ENCODE measurements at places on chromosomes 6 and 20.

GRCh38 chr20:41639630-41640029 is 21.5 kb upstream of the CHD6 start:
- no peak for DNase-seq

DNA sequence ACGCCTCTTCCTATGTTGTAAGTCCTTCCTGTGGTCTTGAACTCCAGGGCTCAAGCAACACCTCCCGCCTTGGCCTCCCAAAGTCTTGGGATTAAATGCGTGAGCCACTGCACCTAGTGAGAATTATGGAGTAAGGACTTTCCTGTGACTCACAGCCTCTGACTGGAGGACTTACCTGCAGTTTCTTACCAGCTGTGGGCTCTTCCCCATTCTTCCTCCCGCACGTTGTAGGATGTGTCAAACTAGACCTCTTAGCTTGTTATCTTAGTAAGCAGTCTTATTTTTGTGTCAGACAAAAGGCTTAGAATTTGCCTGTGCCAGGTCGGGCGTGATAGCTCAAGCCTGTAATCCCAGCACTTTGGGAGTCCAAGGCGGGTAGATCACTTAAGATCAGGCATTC is 30.9 kb downstream of the BAK1 start:
- DNase-seq: no peak

- DNase-seq: no peak
Measured at GRCh38 chr20:9211016-9211760, 142.3 kb downstream of the PLCB4 start.

DNA sequence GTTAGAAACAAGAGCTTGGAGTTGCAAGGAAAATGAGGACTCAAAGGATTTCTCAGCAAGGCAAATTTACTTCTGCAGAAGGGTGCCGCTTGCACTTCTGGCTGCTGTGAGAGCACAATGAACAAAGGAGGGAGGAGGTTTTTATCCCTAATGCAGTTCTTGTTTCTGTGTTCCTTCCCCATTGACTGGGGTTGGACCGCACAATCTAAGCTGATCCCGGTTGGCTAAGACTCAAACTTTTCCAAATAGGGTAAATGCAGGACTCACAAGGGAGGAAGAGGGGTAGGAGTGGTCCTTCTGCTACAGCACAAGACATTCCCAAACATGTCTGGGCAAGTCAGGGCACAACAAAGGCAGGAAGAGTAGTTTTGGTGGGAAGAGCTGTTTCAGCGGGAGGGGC is 249.6 kb upstream of the MOCS1 start:
- peak; percentile 7 for DNase-seq

GRCh38 chr6:160077526-160077925 is 44.1 kb upstream of the SLC22A1 start:
- DNase-seq: no peak

DNA sequence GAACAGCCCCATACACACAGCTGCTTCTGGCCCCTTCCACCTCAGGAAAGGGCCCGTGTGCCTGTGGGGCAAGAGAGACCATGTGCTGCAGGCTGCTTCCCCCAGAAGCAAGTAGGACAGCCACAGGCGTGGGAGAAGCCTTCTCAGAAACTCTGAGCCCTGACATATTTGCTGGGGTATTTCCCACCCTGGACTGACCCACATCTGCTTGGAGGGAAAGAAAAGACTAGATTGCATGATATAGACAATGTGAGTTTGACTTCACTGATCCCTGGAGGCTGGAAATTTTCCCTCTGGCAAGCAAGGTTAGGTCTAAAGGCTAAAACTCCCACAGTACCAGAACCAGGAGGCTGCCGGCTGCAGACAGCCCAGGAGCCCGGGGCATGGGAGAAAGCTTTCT is 213.3 kb upstream of the SSTR4 start:
- DNase-seq: no peak

DNA sequence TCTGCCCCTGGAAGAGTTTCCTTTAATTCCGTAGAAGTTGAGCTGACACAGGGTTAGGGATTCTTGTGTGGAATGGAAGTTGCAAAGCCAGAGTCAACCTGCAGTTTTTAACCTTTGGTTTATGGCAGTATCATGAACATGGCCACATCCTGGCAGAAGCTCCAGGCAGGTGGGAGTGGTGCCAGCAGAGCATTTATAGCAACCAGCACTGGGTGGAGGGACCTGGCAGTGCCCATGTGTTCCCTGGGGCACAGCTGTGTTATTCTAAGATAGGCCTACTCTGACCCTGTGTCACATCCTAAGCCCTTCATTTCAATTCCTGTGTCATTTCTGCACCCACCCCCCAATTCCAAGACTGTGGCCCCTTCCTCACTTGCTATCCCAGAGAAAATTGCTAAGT is 26.1 kb upstream of the ZNF831 start:
- DNase-seq: no peak

DNA sequence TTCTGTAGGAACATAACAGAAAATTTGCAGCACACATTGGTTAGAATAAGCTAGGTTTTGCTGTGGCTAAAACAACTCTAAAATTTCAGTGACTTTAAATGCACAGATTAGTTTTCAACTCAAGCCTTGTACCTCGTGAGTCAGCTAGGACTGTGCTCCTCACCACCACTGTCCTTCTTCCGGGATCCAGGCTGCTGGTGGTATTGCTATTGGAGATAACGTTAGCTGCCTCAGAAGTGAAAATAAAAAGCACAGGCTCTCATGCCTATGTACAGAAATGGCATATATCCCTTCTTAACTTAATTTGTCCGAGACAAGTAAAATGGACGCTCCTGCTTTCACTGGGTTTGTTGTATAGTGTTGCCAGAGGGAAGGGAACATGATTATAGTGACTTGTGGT is 931.1 kb upstream of the EYS start:
- no peak for DNase-seq

DNA sequence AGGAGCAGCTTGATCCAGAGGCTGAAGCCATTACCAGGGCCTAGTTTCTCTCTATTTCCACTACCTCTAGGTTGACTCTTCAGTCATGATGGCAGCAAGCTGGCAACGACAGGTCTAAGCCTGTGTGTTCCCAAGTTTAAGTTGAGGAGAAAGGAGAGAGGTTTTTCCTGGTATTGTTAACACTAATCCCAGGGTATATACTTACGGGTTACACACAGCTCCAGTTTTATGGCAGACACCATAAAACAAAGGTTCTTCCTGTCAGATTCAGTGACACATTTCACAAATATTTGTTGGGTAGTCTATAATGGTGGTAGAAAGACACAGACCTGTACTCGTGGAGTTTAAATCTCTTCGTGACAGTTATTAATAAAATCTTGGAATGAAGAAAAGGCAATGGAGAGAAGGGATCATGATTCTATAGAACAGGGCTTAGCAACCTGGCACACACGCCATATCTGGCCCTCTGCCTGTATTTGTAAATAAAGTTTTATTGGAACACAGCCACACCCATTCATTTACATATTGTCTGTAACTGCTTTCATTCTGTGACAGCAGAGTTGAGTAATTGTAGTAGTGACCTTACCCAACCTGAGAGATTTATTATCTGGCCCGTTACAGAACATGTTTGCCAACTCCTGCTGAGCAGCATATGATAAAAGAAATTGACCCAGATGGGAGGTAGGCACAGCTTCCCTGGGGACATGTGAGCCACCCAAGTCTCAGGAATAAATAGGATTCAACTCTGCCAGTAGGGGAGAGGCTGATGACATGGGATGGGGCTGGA is 323.3 kb downstream of the CDH4 start:
- DNase-seq: no peak

DNA sequence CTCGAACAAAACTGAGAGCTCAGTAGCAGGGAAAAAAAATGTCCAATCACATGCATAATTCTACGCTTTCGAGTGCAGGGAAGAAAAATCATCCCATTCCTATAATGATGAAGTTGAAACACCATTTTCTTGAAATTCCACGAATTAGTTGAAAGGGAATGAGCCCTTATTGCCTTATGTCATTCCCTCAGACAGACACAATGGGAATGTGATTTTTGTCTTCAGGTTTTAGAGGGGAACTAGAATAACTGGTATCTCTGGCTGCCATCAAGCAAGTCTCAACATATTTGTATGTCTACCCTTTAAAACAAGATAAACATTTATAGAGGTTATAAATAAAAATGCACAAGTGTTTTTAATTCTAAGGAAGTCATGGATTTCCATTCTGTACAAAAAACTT is 87.9 kb downstream of the KIF13A start:
- no peak for DNase-seq

GRCh38 chr6:142927904-142928303 is 17.1 kb downstream of the HIVEP2 start:
- DNase-seq: no peak

- no peak for DNase-seq
Measured at GRCh38 chr6:109252261-109253041, 129.8 kb downstream of the CD164 start.

GRCh38 chr20:50050660-50051308 is 62.2 kb downstream of the UBE2V1 start:
- DNase-seq: no peak

DNA sequence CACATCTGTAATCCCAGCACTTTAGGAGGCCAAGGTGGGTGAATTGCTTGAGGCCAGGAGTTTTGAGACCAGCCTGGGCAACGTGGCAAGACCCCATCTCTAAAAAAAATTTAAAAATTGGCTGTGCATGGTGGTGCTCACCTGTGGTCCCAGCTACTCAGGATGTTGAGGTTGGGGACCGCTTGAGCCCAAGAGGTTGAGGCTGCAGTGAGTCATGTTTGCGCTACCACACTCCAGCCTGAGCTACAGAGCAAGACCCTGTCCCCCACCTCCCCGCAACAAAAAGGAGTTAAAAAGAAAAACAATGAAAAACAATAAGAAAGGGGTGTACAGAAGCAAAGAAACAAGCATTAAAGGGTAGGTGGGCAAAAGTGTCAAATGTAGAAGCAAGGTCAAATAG is 57.3 kb downstream of the CDK19 start:
- no peak for DNase-seq

- no peak for DNase-seq
Measured at GRCh38 chr6:90109141-90109540, 187.5 kb downstream of the BACH2 start.

- DNase-seq: no peak
Measured at GRCh38 chr20:49593466-49594142, 25.7 kb upstream of the PTGIS start.

DNA sequence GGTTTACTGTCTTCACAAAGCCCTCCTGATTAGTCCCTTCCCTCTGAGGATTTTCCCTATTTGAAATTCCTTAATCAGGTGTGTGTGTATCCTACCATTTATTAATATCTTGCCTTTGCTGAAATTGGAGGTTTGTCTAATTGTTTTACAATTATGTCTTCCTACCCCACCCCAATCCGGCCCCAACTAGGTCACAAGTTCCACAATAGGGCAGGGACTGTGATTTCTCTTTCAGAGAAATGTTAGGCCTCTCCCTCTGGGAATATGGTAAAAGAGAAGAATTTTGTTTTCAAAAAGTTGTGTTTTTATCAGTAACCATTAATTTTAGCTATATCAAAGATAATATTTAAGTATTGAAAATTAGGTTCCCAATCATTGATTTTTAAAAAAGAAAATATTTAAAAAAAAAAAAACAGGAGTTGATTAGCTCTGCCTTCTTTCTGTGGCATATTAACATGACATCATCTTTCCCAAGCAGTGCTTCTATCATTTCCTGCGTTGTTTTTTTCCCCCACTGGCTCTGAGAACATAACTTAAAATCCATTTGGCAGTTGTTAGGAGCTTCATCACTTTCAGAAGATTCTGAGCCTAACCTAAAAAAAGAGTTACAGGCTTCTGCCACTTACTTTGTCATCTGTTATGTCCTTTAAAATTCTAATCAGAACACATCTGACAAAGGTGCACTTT is 36.1 kb downstream of the BLOC1S5 start:
- DNase-seq: no peak

DNA sequence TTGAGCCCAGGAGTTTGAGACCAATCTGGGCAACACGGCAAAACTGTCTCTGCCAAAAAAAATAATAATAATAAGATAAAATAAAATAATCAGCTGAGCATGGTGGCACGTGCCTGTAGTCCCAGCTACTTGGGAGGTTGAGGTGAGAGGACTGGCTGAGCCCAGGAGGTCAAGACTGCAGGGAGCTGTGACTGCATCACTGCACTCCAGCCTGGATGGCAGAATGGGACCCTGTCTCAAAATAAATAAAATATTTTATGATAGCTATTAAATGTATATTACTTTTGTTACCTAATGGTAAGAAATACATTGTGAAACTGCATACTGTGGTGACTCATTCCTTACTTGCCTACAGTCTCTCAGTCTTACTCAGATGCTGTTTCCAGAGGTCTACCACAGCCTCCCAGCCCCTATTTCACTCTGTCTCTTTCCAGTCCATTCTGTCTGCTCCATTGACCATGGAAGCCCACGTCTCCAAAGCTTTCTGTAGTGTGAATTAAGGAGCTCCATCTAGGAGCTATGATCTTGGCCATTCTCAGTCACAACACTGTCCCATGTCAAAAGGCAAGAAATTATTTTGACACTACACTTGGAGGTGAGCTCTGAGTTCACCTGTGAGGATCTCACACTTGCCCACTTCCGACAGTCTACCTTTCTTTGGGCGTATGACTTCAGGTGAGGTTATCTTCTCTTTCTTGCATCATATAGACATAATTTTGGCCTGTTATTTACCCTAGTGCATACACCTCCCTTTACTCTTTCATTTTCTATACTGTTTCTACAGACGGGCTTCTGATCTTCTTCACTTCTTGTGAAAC is 22.4 kb upstream of the SNX9 start:
- DNase-seq: no peak

DNA sequence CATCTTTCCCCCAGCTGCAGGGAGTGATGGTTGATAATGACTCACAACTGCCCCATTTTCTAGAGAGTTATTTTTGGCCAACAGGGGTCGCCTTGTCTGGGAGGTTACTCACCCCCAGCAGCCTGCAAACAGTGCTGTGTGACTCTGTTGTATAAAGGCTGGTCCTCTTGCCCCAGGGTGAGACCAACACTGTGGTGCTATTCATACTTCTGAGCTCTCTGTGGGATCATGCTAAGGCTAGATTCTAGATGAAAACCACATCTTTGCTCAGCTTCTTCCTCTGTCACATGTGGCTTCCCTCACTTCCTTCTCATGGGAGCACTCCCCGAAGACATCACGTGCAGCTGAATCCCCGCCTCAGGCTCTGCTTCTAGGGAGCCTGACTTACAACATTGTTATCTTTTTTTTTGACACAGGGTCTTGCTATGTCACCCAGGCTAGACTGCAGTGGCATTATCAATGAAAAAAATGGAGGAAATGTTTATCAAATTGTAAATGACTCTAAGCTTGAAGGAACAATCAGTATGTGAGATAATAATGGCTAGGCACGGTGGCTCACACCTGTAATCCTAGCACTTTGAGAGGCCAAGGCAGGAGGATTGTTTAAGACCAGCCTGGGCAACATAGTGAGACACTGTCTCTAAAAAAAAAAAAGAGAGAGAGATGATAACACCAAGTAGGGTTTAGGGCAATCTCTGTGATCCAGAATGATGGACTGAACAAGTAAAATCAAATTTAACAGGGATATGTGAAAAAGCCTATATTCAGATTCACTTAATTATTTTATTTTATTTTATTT is 55.7 kb upstream of the SLC23A2 start:
- no peak for DNase-seq

GRCh38 chr6:4164117-4164442 is 28.7 kb upstream of the ECI2 start:
- DNase-seq: no peak

DNA sequence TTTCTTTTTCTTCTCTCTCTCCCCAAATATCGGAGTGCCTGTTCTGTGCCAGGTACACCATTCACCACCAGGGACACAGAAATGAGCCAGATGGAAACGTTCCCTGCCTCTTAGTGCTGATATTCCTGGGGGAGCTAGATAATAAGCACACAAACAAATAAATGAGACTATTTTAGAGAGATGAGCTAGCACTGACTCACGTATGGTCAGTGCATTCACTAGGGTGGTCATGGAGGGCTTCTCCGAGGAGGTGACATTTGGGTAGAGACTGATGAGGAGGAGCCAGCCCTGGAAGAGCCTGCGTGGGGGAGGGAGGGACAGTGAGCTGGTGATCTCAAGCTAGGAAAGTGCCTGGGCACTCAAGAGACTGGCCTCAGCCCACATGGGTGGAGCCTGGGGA is 252.3 kb upstream of the KCNG1 start:
- DNase-seq: no peak
